AG08395 (cell line): ENCODE measurements at places on chromosomes 12 and 14.
A peak's percentile ranks its signal among the peaks of the same experiment; 100 is the strongest.

- DNase-seq: no peak
Measured at GRCh38 chr14:89678768-89679167, 261.7 kb upstream of the FOXN3 start.

DNA sequence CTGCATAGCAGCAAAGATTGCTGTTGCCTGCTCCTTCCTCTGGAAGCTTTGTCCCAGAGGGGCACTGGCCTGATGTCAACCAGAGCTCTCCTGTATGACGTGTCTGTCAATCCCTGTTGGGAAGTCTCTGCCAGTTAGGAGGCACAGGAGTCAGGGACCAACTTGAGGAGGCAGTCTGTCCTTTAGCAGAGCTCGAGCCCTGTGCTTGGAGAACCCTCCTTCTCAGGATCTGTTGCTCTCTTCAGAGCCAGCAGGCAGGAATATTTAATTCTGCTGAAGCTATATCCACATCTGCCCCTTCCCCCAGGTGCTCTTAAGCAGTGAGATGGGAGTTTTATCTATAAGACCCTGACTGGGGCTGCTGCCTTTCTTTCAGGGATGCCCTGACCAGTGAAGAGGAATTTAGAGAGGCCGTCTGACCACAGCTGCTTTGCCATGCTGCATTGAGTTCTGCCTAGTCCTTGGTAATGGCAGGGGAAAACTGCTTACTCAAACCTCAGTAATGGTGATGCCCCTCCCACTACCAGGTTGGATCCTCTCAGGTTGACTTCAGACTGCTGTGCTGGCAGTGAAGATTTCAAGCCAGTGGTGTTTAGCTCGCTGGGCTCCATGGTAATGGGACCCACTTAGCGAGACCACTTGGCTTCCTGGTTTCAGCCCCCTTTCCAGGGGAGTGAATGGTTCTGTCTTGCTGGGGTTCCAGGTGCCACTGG, 218.6 kb upstream of the SLC38A2 start:
- no peak for DNase-seq

GRCh38 chr14:95143808-95144620, 13.3 kb downstream of the DICER1 start:
- DNase-seq: peak; percentile 13

- peak; percentile 32 for DNase-seq
Measured at GRCh38 chr12:81758421-81759189, 545 bp downstream of the PPFIA2 start.

DNA sequence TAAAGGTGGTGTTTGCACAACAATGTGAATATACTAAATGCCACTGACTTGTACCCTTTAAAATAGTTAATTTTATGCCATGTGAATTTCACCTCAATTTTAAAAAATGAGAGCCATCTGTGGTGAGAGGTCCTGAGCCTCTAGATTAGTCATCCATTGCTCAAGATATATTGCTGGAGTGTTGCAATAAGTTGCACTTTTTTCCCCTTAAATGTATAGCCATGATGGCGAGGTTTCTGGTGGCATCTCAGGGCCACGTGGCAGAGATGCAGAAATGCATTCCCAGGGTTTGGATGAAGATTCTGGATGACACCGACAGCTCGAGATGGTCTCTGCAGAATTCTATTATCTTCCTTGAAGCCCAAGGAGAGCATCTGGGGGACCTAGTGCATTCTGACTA, 153.7 kb downstream of the AACS start:
- no peak for DNase-seq

DNA sequence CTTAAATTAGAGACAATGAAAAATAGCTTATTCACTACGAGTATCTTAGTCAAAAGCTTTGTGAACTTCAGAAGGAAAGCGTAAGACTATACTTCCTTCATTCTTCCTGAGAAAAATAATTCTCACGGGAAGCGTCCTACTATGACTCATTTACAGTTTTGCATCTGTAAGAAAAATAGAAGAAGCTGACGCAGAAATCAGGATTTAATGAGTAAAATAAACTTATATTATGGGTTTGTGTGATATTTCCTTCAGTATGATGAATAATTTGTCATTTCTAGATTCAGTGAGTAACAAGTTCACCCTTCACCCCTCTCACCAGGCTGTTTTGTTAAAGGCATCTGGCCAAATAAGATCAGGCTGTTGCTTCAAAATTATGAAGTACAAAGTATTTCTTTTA, 17.8 kb upstream of the PDE3A start:
- no peak for DNase-seq
